ENCODE measurements at places on chromosomes 11 and 22. TPM values are rescaled to one million over a fixed set of nuclear protein-coding genes. Genes with fewer than 3 reads are reported as not detected.

GRCh38 chr22:43018615-43019014 is 3.7 kb upstream of the PACSIN2 start:
- DNase-seq = no peak

DNA sequence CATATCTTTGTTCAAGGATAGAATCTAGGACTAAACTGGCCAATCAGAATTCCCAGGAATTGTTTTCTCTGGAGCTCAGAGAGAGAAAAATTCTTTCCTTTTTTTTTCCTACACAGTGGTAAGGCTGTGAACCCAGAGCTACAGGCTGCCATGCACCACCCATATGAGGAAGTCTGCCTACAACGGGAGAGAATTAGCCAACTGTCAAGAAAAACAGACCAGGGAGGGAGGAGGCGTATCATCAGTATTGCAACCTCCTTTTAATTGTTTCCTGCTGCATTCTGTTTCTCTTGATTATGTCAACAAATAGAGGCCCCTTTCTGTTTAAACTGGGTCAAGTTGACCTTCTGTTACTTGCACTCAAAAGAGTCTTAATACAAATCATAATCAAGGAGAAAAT is 176.5 kb upstream of the UBASH3B start:
- no peak for DNase-seq

The LRRC56 gene
- total RNA-seq = 0.90 TPM

The ZBED4 gene
- total RNA-seq = 7.8 TPM

The C1QTNF4 gene
- total RNA-seq = 3.5 TPM

The TREH gene
- total RNA-seq = not detected

The RTN3 gene
- 79.8 TPM for total RNA-seq

DNA sequence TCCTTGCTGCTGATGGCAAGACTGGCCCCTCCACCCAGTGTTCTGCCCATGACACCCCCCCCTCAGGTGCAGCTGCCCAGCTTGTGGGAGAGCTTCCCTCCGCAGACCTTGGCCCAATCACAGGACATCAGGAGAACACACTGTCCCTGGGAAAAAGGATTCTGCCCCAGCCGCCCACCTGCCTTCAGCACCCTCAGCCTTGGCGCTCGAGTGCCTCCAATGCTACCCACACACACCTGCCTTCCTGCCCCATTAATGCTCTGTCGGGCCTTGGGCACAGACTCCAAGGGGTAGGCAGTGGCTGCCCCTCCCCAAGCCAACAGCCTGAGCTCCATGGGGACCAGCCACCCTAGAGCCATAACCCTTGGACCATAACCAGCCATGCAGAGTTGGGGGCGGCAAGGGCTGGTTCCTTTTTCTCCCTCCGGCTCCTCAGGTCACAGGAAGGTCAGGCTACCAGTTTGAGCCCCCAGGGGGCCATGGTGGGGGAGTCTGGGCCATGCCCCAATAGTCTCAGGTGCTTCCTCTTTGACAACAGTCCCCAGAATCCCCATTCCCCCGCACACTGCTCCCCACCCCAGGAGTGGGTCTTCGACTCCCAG is 1.3 kb upstream of the ZNF70 start:
- no peak for DNase-seq

- peak; percentile 85 for DNase-seq
Observed at GRCh38 chr11:6468712-6469495, 4.8 kb downstream of the TRIM3 start.

The MISFA gene
- 2.6 TPM for total RNA-seq

DNA sequence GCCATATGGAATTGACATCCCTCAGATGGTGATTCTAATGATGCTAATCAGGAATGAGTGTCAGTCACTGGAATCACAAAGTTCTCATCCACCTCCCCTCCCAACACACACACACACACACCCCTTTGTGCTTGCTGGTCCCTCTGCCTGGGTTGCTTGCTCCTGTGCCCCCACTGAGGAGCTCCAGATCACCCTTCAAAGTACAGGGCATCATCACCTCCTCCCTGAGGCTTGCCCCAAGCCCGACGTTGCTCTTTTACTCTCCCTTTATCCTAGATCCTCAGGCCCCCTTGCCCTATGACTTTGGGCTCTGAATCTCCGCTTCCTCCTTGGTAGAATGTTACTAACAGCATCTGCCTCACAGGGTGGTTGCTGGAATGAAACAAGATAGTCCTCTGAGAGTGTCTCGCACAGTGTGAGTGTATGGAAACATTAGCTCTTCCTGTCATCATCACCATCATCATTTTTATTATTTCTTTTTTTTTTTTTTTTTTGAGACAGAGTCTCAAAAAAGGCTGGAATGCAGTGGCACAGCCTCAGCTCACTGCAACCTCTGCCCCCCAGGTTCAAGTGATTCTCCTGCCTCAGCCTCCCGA is 3.4 kb downstream of the TOM1 start:
- no peak for DNase-seq

DNA sequence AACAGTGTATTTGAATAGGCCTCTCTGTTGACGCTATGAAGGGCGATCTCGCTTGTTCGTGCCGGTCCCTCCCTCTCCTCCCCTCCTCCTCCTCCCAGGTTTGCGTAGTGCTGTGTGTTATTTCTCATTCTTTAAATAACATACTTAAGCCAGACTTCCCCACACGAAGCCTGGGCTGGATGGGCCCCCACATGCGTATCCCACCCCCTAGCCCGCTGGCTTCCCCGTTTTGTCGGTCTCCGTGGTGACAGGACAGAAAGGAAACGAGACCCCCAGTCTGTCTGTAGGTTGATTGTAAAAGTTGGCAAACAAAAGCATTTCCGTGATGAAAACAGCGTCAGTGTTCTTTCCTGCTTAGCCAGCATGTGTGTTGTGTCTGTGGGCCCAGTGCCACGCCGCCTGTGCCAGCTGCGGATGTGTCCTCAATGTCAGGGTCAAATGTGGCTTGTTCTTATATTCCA is 27.3 kb downstream of the FAM118A start:
- DNase-seq = peak; percentile 54

GRCh38 chr22:41405588-41405987 is 23.8 kb downstream of the TEF start:
- DNase-seq = no peak

The POTEH gene
- not detected for total RNA-seq

The NAT10 gene
- 15.9 TPM for total RNA-seq

- no peak for DNase-seq
Observed at GRCh38 chr22:19631899-19632667, 82.2 kb upstream of the SEPTIN5 start.

DNA sequence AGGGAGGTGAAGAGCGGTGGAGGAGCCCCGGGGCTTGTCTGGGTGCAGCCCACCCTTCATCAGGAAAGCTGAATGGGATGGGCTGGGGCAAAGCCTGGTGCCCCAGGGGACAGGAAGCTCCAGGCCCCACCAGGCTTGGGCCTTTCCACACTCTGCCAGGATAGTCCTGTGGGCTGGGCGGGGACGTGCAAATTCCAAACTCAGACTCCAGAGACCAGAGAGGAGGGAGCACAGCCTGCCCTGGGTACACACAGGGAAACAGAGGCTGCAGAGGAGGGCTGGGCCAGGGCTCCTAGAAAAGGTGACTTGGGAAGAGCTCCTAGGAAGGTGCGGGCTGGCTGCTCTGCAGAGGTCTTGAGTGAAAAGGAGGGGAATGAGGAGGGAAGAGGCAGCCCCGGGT is 124.7 kb downstream of the MED15 start:
- DNase-seq = no peak

DNA sequence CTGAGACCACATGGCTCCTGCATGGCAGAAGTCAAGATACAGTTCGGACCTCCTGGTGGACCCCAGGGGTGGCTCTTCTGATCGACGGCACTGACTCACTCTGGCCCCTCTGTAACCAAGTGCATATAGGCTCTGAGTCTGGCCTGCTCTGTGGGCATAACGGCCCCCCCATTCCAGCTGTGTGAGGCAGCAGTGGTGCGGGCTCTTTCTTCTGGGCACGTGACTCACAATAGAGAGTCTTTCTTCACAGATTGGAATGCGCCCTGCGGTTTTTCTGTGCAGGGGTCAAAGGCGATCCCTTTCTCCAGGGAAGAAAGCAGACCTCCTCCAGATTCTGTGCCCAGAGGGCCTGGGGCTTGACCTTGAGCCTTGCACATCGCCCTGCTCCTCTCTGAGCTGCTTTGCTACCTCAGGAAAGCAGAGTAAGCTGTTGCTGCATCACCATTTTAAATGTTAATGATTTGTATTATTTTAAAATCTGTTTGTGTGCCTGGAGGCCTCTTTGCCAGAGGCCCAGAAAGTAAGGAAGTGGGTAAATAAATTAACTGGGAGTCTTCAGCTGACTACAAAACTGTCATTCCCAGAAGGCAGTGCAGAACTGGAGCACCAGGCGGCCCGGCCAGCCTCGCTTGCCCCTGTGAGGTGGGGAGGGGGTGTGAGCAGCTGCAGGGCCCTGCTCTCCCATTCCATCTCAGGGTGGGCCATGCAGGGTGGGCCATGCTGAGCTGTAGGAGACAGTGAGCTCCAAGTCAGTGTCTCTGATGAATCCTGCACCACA is 199.0 kb downstream of the GRIK4 start:
- no peak for DNase-seq

DNA sequence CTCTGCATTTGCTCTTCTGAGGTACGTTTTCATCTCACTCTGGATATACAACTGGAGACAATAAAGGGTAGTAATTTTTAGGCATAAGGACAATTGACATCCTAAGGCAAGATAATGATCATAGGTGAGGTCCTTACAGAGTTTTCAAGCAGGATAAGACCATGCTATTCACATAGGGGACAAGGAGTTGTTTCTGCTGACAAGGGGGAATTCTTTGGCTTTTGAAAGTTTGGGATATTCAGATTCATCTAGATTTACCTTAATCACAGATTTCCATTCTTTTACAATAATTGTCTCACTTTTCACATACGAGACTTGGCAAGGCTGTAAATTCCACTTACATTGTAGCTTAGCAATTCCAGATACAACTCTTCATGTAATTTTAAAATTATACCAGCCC is 256.2 kb downstream of the AASDHPPT start:
- DNase-seq = no peak

Data from urinary bladder (tissue), 4 donors.